ENCODE measurements at places on chromosomes 11 and 22.

DNA sequence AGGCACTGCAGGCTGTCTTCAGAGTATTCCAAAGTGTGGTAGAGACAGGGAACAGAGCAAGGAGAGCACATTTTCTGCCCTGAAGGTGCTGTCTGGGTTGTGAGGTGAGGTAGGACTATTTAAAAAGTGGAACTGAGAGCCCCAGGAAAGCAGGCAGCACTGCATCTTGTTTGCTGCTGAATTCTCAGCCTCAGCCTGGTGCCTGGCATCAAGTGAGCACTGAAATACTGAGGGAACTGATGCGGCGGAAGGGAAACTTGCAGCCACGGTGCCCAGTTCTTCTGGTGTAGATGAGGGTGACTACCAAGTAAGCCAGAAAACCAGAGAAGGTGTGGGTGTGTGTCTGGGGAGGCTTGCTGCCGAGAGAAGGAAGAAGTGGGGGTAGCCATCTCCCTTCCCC lies 59.5 kb downstream of the TNRC6B start:
- peak; percentile 40 for DNase-seq

- DNase-seq, result no peak
Observed at GRCh38 chr11:69669486-69669885, 5.7 kb downstream of the LTO1 start.

DNA sequence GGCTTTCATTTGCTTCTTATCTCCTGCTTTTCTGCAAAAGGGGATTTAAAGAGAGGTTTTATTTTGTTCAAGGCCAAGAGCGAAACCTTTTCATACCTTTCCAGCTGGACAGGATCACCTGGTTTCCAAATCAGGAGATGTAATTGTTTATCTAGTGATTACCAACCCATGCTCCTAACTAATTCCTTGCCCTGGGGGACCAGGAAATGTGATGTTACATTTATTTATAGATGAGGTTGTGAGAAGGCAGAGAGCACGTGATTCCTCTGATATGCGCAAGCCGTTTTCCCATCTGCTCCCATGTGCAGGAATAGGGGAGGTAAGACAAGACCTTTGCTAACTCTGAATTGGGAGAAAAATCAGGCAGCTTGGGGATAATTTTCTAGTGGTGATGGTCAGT lies 507.2 kb upstream of the LARGE1 start:
- no peak for DNase-seq

- DNase-seq, result no peak
Observed at GRCh38 chr11:134932761-134933160, 520.7 kb upstream of the B3GAT1 start.

DNA sequence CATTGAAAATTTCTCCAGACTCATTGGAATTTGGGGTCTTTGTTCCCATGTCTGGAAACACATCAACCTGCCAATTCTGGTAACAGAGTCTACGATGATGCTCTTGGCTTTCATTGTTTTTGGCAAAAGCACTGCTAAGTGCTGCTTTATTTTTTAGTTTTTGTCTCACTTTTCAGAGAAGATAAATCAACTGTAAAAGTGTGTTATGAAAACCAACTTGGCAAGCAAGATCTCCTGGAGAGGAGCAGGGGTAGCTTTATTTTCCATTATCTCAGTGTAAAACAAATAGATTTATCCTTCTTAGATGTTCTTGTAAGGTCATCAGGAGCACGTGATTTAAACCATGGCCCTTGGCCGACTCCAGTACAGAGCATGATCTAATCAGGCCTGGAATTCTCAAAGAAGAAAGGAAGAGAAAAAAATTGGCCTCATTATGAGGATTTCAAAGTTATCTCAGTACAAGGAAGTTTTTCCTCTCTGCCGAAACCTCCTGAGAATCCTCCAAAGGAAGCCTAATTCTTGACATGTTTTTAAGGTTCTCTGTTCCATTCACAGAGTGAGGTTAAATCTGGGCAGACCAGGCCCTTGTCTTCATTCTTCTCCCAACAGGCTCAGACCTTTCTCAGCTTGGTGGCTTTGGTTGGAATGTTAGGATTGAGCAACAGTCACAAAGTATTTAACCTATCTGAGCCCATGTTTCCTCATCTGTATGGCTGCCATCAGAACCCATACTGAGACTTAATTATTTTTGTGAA lies 16.4 kb upstream of the PAMR1 start:
- no peak for DNase-seq

GRCh38 chr11:13949876-13950275 lies 12.6 kb upstream of the SPON1 start:
- no peak for DNase-seq

GRCh38 chr11:3903207-3903896 lies 47.9 kb downstream of the STIM1 start:
- no peak for DNase-seq

DNA sequence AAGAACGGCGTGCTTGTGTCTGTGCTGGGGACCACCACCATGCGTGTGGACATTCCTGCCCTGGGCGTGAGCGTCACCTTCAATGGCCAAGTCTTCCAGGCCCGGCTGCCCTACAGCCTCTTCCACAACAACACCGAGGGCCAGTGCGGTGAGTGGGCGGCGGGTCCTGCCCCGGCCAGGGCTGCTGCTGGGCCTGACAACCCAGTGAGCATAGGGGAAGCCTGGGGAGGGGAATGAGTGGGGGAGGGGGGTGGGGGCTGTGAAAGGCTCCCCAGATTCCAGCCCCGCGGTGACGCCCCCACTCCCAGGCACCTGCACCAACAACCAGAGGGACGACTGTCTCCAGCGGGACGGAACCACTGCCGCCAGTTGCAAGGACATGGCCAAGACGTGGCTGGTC lies 31.9 kb downstream of the MUC5B start:
- DNase-seq, result no peak

DNA sequence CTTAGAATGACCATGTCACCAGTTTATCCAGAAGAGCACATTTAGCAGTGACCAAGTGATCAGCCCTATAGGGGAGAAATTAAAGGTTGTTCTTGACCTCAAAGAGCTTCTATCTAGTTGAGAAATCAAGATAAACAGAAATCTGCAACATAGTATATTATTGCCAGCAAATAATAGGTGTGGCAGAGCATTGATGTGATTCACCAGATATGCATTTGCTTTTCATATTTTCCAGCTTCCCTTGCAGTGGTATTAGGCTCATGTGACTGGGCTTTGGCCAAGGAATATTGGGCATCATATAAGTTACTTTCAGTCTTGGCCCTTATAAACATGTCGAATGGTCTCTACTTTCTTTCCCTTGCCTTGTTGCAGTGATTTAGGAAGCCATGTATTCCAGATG lies 34.5 kb downstream of the COMMD9 start:
- DNase-seq, result no peak

GRCh38 chr11:33191467-33191866 lies 30.2 kb upstream of the CSTF3 start:
- no peak for DNase-seq

DNA sequence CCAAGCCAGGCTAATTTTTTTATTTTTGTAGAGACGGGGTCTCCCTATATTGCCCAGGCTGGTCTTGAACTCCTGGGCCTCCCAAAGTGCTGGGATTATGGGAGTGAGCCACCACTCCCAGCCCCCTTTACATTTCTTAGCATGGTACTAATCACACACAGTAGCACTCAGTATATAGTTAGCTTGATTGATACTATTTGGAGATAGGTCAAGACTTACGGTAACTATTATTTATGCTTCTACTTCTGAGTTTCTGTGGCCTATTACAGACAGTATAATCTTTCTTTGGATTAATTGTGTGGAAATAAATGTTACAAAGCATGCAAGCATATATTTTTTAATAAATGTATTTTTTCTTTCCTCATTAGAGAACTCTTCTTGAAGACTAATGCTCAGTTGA lies 192.2 kb downstream of the UVRAG start:
- DNase-seq, result no peak

DNA sequence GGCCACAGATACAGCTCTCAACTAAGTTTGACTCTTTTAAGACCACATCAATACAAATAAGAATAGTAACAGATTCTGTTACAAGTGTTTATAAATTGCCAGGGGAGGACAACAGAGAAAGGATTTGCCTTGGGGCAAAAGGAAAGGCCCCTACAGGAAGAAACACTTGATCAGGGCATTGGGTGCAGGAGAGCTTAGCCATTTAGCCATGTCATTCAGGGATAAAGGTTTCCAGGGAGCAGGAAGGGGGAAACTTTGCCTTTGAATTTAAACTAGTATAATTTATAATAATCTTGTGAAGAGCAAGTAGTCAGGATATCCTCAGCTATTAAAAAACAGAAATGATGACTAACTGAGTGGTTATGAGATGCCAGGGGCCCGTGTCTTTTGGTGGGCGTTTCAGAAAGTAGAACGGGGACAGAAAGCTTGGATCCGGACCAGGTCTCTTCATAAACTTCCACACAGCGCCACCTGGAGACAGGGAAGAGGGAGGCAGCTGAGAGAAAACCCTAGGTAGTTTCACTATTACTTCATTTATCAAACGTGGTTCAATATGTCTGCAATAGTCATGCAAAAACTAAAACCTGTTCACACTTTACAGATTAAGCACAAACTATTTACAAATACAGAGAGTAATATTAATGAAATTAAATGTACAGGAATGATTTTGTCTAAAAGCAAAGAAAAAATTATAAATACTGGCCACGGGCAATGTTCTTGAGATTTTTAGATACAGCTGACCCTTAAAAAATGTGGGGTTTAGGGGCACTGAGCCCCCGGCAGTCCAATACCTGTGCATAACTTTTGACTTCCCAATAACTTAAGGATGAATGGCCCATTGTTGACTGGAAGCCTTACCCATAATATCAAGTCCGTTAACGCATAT lies 11.0 kb upstream of the SLC5A4 start:
- peak; percentile 85 for DNase-seq

DNA sequence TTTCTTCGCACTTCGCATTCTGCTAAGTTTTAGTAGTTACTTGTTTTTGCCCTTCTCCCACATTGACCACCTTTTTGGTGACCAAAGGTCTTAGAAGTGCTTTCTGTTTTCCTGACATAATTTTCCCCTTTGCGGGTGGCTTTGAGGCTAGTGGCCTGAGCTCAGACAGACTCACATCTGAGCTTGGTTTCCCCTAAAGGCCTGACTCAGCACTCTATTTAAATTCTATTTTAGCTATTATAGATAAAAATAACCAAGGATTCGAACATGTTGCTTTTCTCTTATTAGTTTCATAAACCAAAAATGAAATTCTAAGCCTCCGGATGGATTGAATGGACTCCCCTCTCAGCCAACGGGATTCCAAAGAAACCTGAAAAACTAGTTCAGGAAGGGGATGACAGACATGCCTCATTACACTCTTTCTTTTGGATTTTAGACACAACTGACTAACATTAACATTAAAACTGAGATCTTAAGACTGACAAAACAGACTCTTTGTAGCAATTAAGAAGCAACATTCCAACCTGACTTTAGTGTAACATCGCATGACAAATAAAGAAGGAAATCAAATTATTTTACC lies 258.5 kb downstream of the LUZP2 start:
- DNase-seq, result no peak

DNA sequence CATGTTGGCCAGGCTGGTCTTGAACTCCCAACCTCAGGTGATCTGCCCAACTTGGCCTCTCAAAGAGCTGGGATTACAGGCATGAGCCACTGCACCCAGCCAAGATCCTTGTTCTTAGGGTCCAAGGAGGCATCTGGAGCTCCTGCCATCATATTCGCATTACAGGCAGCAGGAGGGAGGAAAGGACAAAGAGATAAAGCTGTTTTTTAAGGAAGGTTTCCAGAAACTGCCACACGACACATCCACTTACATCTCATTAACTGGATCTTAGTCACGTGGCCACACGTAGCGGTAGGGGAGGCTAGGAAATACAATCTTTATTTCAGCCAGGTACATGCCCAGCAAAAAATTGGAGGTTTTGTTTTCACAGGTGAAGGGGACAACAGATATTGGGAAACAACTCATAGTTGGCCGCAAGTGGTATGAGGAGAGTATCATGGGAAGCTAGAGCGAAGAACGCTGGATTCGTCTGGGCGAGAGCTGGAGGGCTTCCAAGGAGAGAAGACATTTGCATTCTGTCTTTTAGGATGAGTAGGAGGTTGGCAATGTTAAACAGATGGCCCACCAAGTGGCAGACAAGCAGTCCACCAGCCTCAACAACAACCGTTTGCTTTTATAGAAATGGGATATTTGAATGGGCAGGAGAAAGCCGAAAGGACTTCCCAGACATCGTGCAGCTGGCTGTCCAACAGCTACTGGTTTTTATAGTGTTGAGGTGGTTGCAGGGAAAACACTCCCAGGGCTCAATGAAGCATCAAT lies 39.2 kb upstream of the DMC1 start:
- DNase-seq, result no peak
